ENCODE measurements at places on chromosomes 1 and 21.

- no peak for DNase-seq
These were observed 17.1 kb upstream of the EDN2 start for GRCh38 chr1:41501581-41501980.

- no peak for DNase-seq
These were observed 7.7 kb downstream of the CSRP1 start for GRCh38 chr1:201499191-201499590.

- DNase-seq = peak; percentile 9
These were observed 4.6 kb upstream of the CLCA2 start for GRCh38 chr1:86419277-86419903.

- no peak for DNase-seq
These were observed 125.6 kb downstream of the URB2 start for GRCh38 chr1:229751610-229752009.

- no peak for DNase-seq
These were observed 8.1 kb upstream of the TSPAN1 start for GRCh38 chr1:46166521-46167462.

DNA sequence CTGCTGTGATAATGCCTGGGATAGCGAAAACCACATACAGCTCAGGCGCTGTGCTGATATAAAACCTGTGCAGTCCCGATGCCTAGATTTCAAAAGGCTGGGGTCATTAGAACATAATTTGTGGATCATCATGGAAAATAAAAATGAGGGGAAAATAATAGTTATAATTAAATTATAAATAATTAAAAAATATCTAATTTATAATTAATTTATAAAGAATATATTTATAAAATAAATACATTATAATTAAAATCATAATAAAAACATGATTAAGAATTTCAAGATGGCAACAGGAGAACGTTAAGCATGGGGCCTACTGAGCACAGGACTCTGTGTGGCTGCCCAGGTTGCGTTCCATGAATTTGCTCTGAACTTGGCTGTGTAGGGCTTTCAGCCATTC, 53.9 kb downstream of the C21orf91 start:
- DNase-seq = no peak

- peak; percentile 64 for DNase-seq
These were observed 61.4 kb upstream of the LRRN2 start for GRCh38 chr1:204746838-204747442.

GRCh38 chr1:172766462-172766861, 107.6 kb downstream of the FASLG start:
- no peak for DNase-seq

All from AG08396 (cell line).